ENCODE measurements at places on chromosomes 4 and X.
A peak's percentile ranks its signal among the peaks of the same experiment; 100 is the strongest.

GRCh38 chr4:186104114-186104889 is at the start of gene FAM149A:
TSS of gene FAM149A (plus strand) at chr4:186104704.
- peak; percentile 70 for DNase-seq

DNA sequence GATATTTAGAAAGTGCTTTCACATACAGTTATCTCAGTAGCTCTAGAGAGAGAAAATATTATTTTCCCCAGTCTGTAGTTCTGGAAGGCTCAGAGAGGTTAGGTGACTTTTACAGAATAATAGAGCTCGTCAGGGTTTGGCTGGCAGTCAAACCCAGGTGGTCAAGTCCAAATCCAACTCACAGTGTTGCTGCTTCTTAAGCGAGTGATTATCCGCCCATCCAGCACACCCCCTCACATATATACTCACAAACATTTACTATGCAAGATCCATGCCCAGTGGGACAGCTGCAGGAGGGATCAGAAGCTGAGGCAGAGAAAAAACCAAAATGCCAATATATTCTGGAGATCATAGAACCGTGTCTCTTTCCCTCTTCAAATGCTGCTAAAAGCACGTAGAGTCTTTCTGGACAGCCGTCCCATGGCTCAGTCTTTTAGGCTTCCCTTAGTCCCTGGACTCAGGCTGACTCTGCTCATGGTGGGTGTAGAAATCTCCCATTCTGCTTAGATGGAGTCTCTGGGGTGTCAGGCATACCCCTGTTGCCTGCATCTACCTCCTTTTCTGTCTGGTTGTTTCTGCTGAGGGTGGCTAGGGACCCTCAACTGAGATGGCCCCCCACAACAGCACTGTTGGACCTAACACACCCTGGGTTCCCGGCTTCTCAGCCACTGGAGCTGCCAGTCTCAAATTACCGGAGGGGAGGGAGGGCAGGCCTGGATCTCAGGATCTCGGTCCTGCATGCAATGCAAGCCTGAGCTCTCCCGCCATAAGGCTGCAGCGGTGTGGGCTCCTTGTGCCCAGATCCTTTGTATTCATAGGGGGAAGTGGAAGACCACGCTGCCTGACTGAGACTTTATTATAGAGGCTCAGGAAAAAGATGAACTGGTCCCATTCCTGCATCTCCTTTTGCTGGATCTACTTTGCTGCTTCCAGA is at the start of gene CHRNA9:
TSS of gene CHRNA9 (plus strand) at position 743 of the 934 bp plus-strand sequence. CDS start at position 878, 135 bp downstream.
- DNase-seq: no peak

DNA sequence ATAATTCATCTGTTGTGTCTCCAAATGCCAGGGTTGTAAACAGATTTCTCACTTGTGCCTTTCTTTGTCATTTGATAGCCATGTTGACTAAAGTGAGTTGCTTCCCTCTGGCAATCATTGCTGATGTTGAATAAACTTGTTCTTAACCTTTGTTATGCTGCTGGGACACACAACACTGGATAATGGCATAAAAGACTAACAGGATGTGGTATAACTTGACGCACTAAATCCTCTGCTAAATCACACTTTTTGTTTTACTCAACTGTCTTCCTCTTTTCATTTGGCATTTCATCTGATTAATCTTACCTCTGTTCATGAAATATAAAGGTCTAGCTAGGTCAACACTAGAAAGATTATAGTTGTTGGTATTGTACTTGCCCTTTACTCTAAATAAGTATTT is 17.6 kb upstream of the CXCL5 start:
- DNase-seq: no peak

- no peak for DNase-seq
Measured at GRCh38 chrX:40006106-40007017, 91.4 kb downstream of the BCOR start.

- DNase-seq: peak; percentile 1
Measured at GRCh38 chr4:1451752-1452122, 45.5 kb upstream of the NKX1-1 start.

DNA sequence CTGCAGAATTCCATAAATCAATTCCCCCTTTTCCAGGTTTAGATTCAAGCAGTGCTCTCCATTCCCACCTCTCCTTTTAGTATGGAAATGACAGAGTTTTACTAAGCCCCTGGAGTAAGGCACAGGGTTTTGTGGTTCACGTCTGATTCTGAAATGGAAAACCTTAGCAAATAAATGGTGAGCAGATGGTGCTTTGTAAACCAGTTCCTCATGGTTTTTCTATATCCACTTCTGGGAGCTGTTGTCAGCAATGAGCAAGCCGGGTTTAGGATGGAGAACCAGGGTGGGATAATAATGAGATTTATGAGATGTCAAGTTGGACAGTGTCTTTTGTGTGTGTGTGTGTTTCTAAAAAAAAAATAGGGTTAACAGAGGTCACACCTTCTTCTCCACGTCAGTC is 113.8 kb upstream of the RBPJ start:
- DNase-seq: no peak

DNA sequence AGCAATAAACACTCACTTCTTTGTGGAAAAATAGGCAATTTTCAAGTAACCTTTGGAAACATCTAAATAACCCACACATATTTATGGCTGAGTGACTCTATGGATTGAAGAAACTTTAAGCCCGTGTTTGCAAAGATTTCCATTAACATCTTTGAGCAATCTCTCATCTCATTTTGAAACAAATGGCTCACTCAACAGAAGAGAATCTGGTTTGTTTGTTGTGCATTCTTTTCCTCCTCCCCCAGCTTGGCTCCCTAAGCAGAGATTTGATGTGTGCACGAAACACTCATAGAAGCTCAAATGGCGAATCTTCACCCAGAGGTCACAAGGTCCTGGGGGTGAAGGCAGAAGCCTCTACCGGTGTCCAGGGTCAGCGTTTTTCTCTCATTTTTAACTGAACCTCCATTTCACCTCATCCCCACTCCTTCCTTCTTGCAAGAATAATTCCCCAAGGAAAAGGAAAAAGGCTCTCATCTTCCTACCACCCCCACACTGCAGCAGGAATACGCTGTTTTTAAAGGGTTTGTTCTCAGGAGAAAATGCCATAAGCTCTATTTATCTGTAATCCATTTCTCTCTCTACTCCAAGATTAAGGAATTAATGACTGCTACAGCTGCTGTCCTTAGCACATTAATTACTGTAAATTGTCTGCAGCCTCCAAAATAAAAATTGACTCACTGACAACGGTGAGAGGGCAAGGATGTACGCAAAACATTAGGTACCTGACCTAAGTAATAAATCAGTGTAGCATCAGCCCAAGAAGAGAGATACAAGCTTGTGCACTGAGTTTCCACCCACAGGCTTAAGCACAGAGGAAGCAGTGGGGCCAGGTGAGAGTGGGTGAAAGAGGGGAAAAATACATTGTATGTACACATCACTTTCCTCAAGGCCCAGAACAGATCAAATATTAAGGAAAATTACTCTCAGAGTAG is 307.6 kb upstream of the NOCT start:
- no peak for DNase-seq

GRCh38 chr4:188779581-188779980 is 640.3 kb downstream of the TRIML1 start:
- DNase-seq: no peak

DNA sequence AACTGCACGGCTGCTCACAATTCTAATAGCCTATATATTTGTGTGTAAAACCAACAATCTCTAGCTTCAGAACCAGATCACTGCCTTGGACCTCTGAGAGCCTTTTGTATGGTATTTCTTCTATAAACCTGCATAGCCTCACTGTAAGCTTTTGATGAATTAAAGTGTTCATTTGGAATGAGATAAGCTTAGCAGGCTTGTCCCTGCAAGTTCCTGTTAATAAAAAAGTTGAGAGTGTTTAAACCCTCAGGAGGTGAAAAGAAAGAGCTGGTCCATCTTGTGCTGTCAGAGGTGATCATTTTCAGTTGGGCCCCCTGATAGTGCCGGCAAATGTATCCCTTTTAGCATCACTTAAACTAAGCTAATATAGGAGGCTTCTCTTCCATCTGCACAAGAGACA is 191.8 kb downstream of the GPC3 start:
- no peak for DNase-seq

GRCh38 chr4:6875431-6875831 is 34.2 kb upstream of the TBC1D14 start:
- DNase-seq: no peak

GRCh38 chrX:15301924-15302323 is 13.5 kb downstream of the ASB11 start:
- DNase-seq: no peak

DNA sequence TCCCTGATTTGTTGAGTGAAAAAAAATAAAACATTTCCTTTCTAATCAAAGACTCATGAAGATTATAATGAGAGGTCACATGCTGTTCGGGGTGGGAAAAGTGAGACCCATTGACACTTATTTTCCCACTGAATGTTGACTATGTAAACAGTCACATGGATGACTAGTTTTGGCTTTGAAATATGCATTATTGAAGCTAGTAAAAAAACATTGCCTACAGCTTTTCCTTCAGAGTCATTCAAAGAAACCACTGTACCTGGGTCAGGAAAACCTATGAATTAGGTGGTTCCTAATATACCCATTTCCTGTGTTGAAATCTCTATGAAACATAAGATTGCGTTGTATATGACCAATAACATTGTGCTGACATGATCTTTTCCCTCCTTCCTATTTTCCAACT is 251.2 kb downstream of the CFAP299 start:
- no peak for DNase-seq

GRCh38 chr4:78940752-78941151 is 1.5 kb upstream of the PAQR3 start:
- no peak for DNase-seq

- no peak for DNase-seq
Measured at GRCh38 chr4:85784947-85785346, 310.0 kb downstream of the ARHGAP24 start.

GRCh38 chrX:17983389-17983788 is 122.3 kb upstream of the RAI2 start:
- DNase-seq: no peak

- no peak for DNase-seq
Measured at GRCh38 chrX:15373976-15374375, 10.2 kb downstream of the VEGFD start.

DNA sequence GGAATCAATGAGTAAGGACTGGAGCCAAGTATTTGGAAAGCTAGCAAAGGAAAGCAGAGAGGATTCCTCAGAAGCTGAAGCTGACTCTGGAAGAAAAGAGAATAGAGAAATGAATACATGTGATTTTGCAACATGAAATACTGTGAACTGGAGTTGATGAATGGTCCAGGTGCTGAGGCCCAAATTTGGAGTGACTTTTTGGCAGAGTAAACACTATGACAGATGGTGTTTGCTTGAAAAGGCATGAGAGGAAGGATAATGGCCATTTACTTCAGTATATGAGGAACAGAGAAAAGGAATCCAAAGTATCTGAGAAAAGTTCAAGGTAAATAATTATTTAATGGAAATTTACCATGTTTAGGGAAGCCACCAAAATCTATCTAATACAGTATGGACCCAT is 236.7 kb downstream of the SLITRK2 start:
- DNase-seq: no peak

DNA sequence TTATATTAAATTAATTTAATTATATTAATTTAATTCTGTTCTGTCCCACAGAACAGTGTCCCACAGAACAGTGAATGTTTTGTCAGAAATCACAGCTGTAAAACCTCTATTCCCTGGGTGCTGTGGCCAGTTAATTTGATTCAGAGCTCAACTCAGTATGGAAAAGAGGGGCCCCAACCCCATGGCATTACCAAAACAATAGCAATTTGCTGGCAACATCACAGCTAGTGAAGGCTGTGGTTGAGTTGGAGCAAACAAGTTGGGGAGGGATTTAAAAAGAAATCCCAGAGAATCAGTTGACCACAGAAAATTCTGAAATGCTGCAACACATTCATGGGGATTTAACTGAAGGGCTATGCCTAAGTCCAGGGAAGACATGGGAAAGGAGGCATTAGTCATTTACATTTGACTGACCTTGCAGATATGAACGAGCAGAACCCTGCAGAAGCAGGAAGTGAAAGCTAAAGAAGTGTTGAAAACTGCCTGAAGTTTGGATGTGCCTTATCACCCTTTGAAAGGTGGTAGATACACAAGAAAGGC is 30.1 kb downstream of the PDHA2 start:
- no peak for DNase-seq

- DNase-seq: no peak
Measured at GRCh38 chrX:5399403-5399802, 829.3 kb downstream of the NLGN4X start.

- DNase-seq: no peak
Measured at GRCh38 chrX:37959212-37960021, 46.9 kb upstream of the SYTL5 start.

DNA sequence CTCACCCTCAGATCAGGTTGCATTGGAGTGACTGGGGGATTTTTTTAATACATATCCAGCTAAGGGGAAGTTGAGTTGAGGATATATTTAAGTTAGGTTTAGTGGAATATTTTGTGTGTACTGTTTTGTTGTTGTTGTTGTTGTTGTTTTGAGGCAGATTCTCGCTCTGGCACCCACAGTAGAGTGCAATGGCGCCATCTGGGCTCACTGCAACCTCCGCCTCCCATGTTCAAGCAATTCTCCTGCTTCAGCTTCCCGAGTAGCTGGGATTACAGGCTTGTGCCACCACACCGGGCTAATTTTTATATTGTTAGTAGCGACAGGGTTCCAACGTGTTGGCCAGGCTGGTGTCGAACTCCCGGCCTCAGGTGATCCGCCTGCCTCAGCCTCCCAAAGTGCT is 38.6 kb upstream of the ATP6AP2 start:
- no peak for DNase-seq

- DNase-seq: no peak
Measured at GRCh38 chr4:76624241-76624681, 189.2 kb downstream of the SHROOM3 start.

GRCh38 chr4:111512081-111512783 is 633.0 kb upstream of the FAM241A start:
- no peak for DNase-seq

DNA sequence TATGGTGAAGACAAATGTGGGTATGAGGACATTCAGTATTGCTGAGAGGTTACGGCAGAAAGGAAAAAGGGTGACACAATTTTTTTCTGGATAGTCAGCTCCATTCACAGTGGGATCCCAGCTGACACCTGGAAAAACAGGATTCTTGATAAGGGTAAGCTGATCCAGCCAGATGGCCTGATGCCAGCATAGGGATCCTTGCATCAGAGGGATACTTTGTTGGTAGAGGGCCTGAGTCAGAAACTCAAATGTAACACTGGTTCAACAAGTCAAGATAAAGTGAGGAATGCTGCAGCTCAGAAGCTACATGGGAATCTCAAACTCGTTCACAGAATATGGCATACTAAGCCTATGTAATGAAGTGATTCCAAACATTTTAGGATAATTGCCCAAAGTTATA is 726.7 kb downstream of the C4orf33 start:
- no peak for DNase-seq

- peak; percentile 46 for DNase-seq
Measured at GRCh38 chrX:129540068-129540653, at the start of gene OCRL. TSS of gene OCRL (plus strand) at chrX:129540259. CDS start at chrX:129540440, 181 bp downstream.

DNA sequence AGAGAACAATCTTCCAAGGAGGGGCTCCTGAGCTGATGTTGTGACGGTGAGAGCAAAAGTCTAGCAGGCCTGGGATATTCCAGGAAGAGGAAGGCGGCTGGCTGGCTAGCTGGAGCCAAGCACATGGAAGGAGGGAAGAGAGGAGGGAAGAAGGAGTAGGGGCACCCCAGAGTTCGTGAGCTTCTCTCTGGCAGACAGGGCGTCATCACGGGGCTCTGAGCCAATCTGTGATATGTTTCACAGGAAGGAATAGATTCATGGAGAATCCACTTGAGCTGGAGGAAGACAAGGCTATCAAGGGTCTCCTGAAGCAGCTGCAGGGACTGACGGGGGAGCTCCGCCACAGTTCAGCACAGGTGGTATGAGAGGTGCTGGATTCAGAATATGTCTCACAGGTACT is 73.6 kb downstream of the DHRSX start:
- DNase-seq: no peak

- DNase-seq: no peak
Measured at GRCh38 chr4:153367092-153367491, 22.6 kb downstream of the MND1 start.

GRCh38 chr4:1792832-1793495 is at the start of gene FGFR3:
TSS of gene FGFR3 (plus strand) at chr4:1793293. CDS start at chr4:1793935, 642 bp downstream.
- peak; percentile 93 for DNase-seq
